ENCODE measurements at places on chromosomes 6 and 20. TPM values are rescaled to one million over a fixed set of nuclear protein-coding genes. Genes with fewer than 3 reads are reported as not detected.

Gene BANF2
- not detected for total RNA-seq

Gene ZNF311
- total RNA-seq = 0.96 TPM

Gene KCNS1
- total RNA-seq = not detected

Gene TAGAP
- 4.1 TPM for total RNA-seq

GRCh38 chr20:63895202-63895951, 451 bp downstream of the DNAJC5 start:
- H3K36me3 ChIP-seq = no peaks in the 10 kb centered on the region
- no peak for DNase-seq
- no peaks in the 10 kb centered on the region for H3K27me3 ChIP-seq
- H3K4me3 ChIP-seq = peak overlapping the region; percentile 66

GRCh38 chr6:6968731-6969552, 138.8 kb upstream of the RREB1 start:
- H3K4me3 ChIP-seq = no peak overlapping the region
- H3K27ac ChIP-seq = no peak overlapping the region
- no peaks in the 10 kb centered on the region for H3K4me1 ChIP-seq
- no peaks in the 10 kb centered on the region for H3K27me3 ChIP-seq
- H3K36me3 ChIP-seq = no peaks in the 10 kb centered on the region

GRCh38 chr6:157929076-157929475, 52.6 kb upstream of the SYNJ2 start:
- no peaks in the 10 kb centered on the region for H3K27me3 ChIP-seq
- no peaks in the 10 kb centered on the region for H3K4me1 ChIP-seq
- DNase-seq = no peak
- no peaks in the 10 kb centered on the region for H3K36me3 ChIP-seq

GRCh38 chr6:43806043-43806757, 36.2 kb downstream of the VEGFA start:
- H3K36me3 ChIP-seq = no peaks in the 10 kb centered on the region
- H3K27me3 ChIP-seq = no peaks in the 10 kb centered on the region
- H3K27ac ChIP-seq = peak overlapping the region; percentile 36
- peaks cover 5% of the 10 kb centered on the region for H3K4me1 ChIP-seq
- DNase-seq = no peak
- no peak overlapping the region for H3K4me3 ChIP-seq

DNA sequence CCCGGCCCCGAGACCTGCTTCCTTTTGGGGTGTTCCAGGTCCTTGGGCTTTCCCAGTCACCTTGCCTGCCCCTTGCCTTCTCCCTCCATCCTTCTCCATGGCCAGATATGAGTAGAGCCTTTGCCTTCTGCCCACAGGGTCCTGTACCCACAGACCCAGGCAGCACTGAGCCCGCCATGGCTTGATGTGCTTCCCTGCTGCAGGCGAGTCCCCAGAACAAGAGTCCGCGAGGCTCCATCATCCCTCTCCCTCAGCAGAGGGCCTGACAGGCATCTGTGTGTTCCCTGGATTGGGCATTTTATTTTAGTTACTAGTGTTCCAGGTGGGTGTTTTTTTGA, 21.9 kb downstream of the PYGB start:
- no peaks in the 10 kb centered on the region for H3K27me3 ChIP-seq
- H3K27ac ChIP-seq = no peak overlapping the region
- DNase-seq = no peak
- no peaks in the 10 kb centered on the region for H3K36me3 ChIP-seq

DNA sequence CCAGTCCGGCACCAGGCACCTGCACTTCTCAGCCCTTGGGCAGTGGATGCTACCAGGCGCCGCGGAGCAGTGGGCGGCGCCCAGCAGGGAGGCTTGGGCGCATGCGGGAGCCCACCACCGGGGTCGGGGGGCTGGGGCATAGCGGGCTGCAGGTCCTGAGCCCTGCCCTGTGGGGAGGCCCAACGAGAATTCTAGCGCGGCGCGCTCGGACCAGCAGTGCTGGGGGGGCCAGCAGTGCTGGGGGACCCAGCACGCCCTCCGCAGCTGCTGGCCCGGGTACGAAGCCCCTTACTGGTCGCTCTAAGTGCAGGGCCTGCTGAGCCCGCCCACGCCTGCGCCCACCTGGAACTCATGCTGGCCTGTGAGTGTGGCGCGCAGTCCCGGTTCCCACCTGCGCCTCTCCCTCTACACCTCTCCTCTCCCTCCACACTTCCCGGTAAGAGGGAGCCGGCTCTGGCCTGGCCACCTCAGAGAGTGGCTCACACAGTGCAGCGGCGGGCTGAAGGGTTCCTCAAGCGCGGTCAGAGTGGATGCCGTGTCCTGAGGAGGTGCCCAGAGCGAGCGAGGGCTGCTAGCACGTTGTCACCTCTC, 28.5 kb upstream of the SERPINB1 start:
- no peak overlapping the region for H3K4me3 ChIP-seq
- no peaks in the 10 kb centered on the region for H3K27me3 ChIP-seq
- DNase-seq = no peak
- no peaks in the 10 kb centered on the region for H3K4me1 ChIP-seq
- no peaks in the 10 kb centered on the region for H3K36me3 ChIP-seq

- peak; percentile 46 for DNase-seq
- no peaks in the 10 kb centered on the region for H3K4me1 ChIP-seq
- peaks cover 88% of the 10 kb centered on the region for H3K27me3 ChIP-seq
- H3K27ac ChIP-seq = no peak overlapping the region
Measured at GRCh38 chr20:63093966-63094766, 87.4 kb upstream of the BHLHE23 start.

All from breast epithelium (tissue), 4 donors.